ENCODE measurements at places on chromosomes 12 and 14.

- no peak for DNase-seq
Measured at GRCh38 chr12:20127413-20127812, 240.9 kb upstream of the PDE3A start.

DNA sequence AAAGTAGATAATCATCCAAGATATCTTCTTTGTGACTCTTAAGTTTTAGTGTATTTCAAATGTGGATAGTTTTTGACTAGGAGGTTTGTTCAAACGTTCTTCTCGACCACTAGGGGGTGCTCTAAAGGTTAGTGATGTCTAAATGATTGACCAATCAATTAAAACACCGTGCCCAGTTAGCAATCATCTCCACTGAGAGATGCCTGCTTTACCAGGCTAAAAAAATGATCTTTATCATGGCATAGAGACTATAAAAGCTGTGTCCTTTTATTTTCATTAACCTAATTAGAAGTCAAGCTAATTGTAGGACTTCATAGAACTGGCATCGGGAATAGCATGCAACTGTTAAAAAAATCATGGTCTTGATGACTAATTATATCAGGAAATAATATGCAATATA is 153.9 kb downstream of the PRKCH start:
- peak; percentile 41 for DNase-seq

DNA sequence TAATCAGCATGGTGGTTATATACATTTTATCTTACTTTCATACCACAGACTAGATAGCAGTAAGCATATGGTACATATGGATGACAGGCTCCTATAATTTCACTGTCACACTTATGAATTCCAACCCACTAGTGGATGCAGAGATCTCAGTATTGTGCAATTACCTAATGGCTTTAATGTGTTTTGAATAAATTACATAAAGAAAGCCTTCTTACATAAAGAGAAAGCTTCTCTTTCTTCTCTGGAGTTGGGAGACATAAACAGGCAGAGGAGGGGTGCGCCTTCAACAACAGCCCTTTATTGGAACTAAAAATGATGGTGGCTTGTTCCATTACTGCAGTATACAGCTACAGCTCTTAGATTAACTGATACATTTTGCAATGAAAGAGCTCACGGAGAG is 52.6 kb downstream of the SAV1 start:
- no peak for DNase-seq

- peak; percentile 43 for DNase-seq
Measured at GRCh38 chr12:127280393-127281275, 986.3 kb upstream of the TMEM132C start.

GRCh38 chr12:9347328-9348127 is 139.3 kb upstream of the PZP start:
- DNase-seq = peak; percentile 67

GRCh38 chr14:105094193-105094907 is 29.1 kb upstream of the GPR132 start:
- DNase-seq = no peak

GRCh38 chr14:61940666-61941420 is 178.6 kb downstream of the SNAPC1 start:
- no peak for DNase-seq

DNA sequence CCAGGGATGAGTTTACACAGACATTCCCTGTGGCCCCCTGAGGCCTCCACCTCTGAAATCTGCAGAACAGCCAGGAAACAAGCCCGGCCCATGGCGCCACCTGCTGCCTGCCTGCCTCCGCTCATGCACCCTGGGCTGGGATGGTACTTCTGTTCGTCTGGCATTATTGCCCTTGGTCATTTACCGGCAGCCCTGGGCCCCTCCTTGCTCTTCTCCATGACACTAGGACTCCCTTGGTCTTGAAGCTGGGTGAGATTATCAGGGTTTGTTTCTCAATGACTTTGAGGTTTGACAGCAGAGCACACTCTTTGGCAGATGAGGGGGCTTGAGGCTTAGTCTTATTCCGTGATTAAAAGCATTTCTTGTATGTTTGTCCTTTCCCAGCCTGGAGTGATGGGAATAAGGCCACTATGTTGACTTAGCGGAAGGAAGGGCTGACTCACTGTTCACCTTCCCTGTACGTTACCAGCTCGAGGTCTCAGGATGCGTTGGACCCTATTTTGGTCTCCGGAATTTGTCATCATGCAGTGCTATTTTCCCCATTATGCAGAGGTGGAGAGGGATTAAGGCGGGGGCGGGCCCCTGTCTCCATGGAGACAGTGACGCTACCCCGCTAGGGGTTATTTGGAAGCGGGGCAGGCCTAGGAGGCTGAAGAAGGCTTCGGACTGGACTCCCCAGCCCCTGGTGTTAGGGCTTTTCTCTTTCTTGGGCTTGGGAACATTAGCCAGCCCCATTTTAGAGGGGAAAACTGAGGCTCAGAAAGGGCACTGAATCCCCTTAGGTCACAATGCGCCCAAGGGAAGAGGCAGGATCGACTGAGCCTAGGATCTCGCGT is 706 bp upstream of the PEX5 start:
- peak; percentile 52 for DNase-seq

- DNase-seq = peak; percentile 63
Measured at GRCh38 chr12:64670919-64671639, 60.8 kb downstream of the RASSF3 start.

GRCh38 chr14:76330411-76331327 is 45.3 kb upstream of the ESRRB start:
- no peak for DNase-seq

- no peak for DNase-seq
Measured at GRCh38 chr14:93199031-93199430, 7.8 kb downstream of the GON7 start.

DNA sequence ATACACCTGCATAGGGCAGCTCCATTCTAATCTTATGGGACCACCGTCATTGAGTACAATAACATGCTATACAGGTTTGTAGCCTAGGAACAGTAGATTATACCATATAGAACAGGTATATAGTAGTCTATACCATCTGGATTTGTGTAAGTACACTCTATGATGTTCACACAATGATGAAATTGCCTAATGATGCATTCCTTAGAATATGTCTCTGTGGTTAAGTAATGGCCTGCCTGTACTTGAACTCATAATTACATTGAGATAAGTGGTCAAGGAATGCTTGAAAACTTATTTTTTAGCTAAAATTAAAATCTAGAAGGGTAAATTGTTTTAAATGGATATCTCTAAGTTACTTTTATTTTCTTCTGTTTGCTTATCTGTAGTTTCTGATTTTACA is 152.7 kb downstream of the SRGAP1 start:
- peak; percentile 5 for DNase-seq

DNA sequence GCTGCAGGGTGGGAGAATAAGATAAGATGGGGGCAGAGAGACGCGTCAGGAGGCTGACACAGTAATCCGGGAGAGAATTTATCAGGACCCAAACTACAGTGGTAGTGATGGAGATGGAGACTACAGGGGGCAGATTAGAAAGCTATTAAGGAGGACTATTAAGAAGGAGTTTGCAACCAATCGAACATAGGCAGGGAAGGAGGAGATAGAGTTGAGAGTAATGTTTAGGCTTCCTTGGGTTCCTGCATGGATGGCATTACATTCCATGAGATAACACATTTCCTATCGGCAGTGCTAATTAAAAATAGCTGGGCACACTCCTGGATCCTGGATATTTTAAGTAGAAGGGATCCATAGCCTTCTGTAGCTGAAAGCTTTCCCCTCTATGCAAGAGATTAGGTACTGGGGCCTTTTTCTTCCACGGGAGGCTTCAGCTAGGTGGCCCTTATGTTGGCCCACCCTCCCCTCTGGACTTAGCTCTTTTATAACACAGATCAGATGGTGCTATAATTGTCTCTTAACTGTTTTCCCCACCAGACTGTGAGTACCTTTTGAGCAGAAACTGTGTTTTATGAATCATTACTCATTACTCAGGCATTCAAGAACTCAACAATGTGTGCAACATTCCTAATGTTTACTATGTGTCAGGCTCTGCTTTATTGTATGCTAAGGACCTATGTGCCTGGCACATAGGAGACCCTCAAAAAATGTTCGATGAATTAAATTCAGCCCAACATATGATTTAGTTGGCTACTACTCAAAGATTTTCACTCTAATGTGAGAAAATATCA is 113.0 kb downstream of the RMST start:
- DNase-seq = peak; percentile 52

DNA sequence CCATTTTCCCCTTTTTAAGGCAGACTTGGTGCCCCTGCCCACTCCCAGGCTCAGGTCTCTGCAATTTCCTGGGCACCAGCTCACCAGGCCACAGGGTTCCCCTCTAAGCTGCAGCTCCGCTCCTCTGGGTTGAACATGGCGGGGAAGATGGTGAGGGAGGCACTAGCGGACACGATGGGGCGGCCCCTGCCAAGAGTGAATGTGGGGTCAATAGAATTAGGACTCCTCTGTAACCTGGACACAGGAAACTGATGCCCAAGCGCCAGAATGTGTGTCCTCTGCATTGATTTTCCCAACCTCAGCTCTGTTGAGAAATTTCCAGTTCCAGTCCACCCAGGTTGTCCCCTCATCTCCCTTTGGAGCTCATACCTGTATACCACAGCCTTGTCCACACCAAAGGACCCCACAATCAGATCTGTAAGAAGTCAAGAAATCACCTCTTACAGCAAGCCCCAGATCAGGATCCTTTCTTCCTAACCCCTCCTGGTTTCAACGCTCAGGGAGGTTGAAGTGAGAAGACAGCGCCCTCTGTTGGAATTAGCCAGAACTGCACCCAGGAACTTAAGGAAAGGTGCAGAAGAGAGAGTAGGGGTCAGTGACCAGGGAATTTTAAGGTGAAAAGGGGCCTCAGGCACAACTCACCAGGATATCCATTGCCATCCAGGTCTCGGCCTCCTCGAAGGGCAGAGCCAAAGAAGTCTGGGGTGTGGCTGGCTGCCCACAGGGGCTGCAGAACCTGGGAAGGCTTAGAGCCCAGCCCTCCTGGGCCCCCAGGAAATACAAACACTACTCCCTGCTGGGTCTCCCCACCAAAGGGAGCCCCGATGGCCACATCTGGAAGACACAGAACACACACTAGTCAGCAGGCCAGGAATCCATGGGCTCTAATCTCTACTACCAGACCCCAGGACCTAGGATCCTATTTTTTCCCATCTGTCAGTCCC is 14.7 kb downstream of the ITGA5 start:
- DNase-seq = no peak

DNA sequence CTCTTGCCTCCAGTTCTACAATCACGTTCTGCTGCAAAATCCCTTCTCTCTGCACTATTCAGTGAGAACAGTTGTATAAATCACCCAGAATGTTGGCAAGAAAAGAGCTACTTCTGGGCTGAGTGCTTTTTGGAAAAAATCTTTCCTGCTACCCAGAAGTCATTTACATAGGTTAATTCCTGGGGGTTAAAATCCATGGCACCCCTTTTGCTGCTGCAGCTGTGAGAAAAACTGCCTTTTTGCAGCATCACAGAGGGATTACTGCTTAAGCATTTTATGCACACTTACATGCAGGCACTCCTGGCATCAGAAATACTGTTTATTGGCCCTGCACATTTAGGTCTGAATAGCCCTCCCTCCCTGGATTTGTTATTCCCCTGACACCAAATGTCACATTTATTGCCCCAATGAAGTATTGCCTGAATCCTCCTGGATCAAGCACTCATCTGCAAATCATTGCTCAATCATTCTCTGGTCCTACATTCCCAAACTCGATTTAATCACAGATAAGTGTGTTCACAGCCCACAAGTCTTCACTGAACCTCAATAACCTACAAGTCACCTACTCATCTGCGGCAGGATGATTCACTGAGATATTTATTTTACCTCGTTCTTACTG is 43.1 kb upstream of the CCDC196 start:
- DNase-seq = no peak

DNA sequence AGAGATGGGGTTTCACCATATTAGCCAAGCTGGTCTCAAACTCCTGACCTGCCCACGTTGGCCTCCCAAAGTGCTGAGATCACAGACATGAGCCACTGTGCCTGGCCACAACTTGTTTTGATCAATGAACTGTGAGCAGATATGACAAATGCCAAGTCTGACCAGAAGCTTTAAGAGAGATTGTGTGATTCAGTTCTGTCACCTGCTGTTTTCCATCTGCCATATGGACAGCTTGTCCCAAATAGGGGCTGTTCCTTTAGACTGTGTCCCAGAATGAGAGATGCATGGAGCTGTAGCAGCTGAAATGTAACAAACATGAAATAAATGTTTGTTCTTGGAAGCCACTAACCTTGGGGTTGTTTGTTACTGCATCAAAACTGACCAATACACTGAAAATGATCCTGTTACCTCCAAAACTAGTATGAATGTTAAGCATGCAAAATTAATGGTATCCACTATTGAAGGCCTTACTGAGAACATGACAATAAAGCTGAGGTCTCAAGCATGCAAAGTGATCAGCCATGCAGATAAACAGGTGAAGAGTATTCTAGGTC is 65.9 kb upstream of the MED13L start:
- DNase-seq = no peak

- DNase-seq = no peak
Measured at GRCh38 chr12:4621511-4621910, 27.3 kb downstream of the AKAP3 start.

DNA sequence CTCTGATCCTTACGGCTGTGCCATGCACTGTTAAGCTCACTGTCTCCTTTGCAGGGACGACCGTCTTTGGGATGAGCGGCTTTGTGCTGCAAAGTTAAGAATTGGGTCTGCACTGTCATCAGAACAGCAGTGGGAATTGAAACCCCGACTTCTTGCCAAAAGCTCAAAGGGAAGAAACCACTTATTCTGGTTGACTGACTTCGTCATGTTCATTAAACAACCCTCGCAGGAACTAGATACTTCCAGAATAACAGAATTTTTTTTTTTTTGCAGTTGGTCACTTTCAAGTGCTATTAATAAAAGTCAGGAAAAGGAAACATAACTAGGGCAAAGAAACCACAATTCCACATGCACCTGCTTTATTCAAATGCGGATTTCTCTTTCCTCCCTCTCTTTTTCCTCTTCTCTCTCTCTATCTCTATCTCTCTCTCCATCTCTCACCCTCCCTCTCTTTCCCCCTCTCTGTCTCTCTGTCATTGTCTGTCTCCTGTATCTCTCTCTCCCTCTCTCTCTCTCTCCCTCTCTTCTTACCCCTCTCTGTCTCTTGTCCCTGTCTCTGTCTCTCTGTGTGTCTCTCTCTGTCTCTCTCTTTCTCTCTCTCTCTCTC is 12.3 kb upstream of the GLT1D1 start:
- DNase-seq = no peak

DNA sequence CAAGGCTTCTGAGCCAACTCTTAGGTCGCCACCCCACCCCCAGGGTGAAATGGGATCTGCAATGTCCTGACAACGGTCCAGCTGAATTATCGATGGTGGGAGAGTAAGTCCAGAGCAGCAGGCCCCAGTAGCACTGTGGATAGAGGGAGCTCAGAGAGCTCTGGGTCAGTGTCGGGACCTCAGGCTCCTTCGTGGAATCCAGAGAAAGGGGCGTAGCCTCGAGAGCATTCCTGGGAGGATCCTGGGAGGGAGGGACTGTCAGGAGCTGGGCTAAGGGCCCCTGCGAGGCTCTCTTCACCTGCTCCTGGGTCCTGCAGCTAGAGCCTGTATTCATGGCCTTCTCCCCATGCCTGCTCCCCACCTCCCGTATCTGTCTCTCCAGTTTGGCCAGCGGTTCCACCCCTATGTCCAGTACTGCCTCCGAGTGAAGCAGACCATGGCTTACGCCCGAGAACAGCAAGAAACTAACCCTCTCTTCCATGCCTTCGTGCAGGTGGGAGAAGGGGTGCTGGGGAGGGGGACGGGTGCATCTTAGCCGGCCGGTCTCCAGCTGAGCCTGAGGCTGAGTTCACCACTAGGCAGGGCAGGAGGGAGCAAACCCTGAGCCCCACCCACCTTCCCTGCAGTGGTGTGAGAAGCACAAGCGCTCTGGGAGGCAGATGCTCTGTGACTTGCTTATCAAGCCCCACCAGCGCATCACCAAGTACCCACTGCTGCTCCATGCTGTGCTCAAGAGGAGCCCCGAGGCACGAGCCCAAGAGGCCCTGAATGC is 6.6 kb downstream of the PLEKHG6 start:
- DNase-seq = no peak

Measured in RWPE1 (cell line).